ENCODE measurements at places on chromosomes 11 and 22. TPM values are rescaled to one million over a fixed set of nuclear protein-coding genes. Genes with fewer than 3 reads are reported as not detected.

Gene KRTAP5-10
- total RNA-seq = not detected

Gene SOX10
- not detected for total RNA-seq

Gene SERGEF
- total RNA-seq = 32.7 TPM

Gene OR5P2
- total RNA-seq = not detected

Gene CRYBA4
- total RNA-seq = not detected

Gene CST6
- total RNA-seq = not detected

Gene PHRF1
- total RNA-seq = 17.6 TPM

Gene NCF4
- total RNA-seq = not detected

Gene PES1
- 96.0 TPM for total RNA-seq

Gene OR4D10
- not detected for total RNA-seq

Gene APOL4
- 2.3 TPM for total RNA-seq

Gene ACR
- total RNA-seq = not detected

Gene PKP3
- 1.6 TPM for total RNA-seq

Gene PCNX3
- total RNA-seq = 8.4 TPM

Gene TNNI2
- not detected for total RNA-seq

Gene FOXR1
- not detected for total RNA-seq

Gene OR8G5
- total RNA-seq = not detected

Gene LRRN4CL
- 11.7 TPM for total RNA-seq

Gene CLP1
- total RNA-seq = 16.5 TPM

Gene PLXNB2
- 166 TPM for total RNA-seq

Gene SMTNL1
- not detected for total RNA-seq

Gene ARHGAP8
- total RNA-seq = 0.28 TPM

Gene RANBP1
- total RNA-seq = 115 TPM

Gene KCNJ11
- not detected for total RNA-seq

Gene C1QTNF5
- total RNA-seq = 17.5 TPM

Measured in smooth muscle cell of bladder (primary cell).